GM04504 (cell line): ENCODE measurements at places on chromosomes 2 and 18.

GRCh38 chr18:3723554-3723953 lies 273.6 kb downstream of the TGIF1 start:
- no peak for DNase-seq

GRCh38 chr2:214050731-214051130 lies 360.1 kb upstream of the VWC2L start:
- no peak for DNase-seq

DNA sequence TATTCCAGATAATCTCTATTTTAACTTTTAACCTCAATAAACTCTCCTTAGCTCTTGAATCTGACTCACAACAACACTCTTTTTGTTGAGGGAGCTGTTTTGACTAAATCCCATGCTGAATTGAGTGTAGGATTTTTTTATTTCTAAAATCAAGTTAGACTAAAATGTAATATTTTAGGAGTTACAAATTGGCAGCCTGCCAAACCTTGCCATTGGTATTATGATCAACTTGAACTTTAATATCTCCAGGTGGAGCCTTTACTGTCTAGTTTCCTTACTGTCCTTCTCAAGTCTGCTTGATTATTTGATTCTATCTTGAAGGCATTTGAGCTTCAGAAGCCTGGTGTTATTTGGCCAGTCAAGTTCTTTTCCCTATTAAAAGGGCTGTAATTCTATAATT lies 8.7 kb downstream of the PIKFYVE start:
- DNase-seq, result no peak

GRCh38 chr2:11477994-11478393 lies 12.0 kb upstream of the E2F6 start:
- peak; percentile 63 for DNase-seq

DNA sequence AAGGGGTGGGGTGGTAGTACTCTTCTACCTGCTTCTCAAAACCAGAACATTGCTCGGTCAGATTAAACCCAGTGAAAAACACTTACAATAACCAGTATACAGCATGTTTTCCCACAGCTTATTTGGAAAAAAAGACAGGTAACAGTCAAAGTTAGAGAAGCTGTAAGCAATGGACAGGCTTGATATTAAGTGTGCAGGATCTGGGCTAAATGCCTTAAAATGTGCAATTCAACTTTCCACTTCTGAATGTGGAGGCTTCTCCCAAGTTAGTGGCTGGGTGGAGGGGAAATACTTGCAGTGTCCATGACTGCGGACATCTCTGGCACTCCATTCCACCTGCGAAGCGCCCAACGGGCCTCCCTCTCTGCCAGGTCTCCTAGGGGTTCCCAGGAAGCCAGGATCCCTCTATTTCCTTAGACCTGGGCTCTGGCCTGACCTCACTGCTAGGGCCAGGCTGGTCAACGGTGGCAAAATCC lies 5.3 kb downstream of the ZEB2 start:
- DNase-seq, result no peak

DNA sequence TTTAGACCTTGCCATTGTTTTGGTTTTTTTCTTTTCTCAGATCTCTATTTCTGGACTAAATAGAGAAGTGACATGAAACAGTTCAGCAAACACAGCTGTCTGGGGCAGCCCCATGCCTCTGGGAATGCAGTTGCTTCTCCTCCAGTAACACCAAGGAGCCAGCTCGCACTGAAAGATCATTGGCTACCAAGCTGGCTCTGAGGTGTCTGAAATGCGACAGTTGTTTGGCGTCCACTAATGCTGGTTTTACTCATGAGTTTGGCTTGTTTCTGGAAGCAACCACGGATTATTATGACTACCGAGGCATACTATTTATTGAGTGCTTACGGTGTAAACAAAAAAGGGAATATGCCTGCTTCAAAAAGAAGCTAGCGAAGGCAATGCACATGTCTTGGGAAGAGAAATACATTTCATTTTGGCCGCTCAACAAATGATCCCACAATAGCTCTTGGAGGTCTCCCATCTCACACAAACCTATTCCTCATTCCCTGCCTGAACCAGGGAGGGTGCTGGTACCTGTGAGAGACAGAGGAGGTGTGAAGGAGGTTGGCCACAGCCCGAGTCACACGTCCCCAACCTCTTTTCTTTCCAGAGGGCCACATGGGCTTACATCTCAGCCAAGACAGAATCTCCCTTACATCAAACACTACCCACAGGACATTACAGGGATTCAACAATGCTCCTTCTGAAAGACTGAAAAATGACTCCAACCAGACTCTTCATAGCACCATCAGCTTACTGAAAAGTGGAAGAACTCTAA lies 37.5 kb upstream of the NEB start:
- peak; percentile 80 for DNase-seq

DNA sequence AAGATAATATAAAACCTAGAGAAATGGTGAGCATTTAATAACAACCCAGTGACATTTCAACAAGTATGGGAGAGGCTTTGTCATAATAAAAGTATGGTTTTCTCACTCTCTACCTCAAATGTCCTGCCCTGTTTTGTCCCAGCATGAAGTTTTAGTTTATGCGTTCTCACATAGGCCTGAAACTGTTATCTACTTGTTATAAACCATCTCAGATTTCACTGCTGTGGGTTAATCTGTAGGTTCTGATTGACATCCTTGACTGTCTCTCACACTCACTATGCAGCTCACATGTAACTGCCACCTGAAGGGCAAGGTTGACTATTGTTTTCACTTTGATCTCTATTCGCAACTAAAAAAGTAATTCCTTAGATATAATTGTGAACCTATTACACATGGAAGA lies 44.9 kb downstream of the ZEB2 start:
- DNase-seq, result no peak

GRCh38 chr2:33457556-33458247 lies 18.7 kb upstream of the RASGRP3 start:
- DNase-seq, result no peak

GRCh38 chr2:175890636-175891242 lies 111.3 kb downstream of the LNPK start:
- DNase-seq, result no peak

GRCh38 chr2:106816974-106817373 lies 69.0 kb downstream of the ST6GAL2 start:
- DNase-seq, result no peak

- DNase-seq, result no peak
Measured at GRCh38 chr18:80175451-80176204, 66.6 kb downstream of the ADNP2 start.

- DNase-seq, result no peak
Measured at GRCh38 chr2:135142323-135142722, 90.2 kb downstream of the RAB3GAP1 start.

DNA sequence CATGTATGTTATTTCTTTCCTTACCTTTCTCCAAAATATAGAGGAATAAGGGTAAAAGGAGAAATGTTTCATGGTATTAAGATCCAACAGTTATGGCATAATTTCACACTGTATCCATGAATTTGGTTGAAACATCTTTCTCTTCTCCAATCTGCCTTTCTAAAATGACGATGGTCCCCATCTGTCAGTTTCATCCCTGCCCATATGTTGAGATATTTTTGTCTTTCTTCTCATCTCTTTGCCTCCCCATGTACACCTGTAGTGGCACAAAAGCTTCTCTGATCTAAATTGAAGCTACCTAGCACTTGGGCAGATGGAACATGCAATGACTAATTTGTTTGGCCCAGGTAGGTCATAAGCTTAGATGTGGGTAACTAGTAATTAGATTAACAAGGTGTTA lies 90.7 kb upstream of the LRRTM1 start:
- no peak for DNase-seq

- DNase-seq, result no peak
Measured at GRCh38 chr2:20674309-20674965, 7.5 kb downstream of the GDF7 start.

GRCh38 chr2:151217343-151217742 lies 44.3 kb downstream of the RBM43 start:
- no peak for DNase-seq

DNA sequence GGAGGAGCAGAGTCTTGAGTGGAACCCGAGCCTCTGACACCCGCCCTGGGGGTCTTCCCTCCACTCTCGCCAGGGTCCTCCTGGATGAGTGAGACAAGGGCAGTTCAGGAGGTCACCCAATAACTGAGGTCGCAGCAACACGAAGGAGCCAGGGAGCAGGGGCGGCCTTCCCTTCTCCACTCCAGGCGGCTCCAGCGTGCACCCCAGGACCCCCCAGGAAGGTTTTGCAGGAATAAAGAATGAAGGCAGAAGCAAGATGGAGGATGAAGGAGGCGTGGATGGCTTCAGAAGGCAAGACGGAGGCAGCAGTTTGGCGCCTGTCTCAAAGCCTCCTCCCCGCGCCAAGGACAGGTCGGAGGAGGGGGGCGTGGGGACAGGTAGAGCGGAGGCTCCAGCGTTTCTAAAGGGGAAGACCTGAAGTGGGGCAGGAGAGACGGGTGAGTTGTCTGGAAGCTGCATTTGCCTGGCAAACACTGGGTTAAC lies 579 bp upstream of the ITM2C start:
- DNase-seq, result no peak

- no peak for DNase-seq
Measured at GRCh38 chr2:67414867-67415266, 17.7 kb downstream of the ETAA1 start.
